Activated CD4-positive, alpha-beta T cell treated with anti-CD3 and anti-CD28 coated beads, Interleukin-2, amount 50 U/mL, for 16 hours (primary cell): ENCODE measurements at places on chromosomes 5 and 9.

DNA sequence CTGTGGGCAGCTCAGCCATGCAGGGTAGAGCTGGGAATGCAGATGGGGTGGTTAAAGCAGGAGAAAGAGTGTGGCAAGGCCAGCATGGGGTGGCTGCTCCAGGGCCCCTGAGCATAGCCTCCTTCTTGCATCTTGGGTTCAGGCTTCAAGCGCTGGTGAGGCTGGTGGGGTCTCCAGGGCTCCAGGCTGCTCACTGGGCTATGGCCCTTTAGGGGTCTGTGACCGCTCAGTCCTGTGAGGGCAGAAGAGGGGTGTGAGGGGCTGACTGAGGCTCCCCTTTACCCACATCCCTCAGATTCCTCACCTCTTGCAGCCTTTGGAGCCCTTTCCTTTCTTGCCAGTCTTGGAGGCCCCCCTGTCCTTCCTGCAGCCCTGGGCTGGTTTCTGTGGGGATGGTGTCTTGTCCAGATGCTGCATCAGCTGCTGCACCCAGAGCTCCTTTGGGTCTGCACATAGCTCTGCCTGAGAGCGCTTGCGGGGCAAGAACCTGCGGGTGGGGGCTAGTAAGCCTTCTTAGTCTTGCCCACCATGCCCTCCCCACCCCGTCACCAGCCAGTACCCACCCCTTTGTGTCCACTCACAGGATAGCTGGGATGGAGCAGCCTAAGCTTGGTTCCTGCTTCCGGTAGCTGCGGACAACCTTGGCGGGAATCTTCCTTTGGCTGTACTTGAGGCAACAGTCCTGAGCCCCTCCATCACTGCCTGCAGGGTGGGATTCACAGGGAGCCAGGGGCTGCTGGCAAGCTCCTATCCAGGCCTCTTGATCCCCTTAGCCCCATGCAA lies 549 bp downstream of the CCL21 start:
- DNase-seq, result no peak

- no peak for DNase-seq
Observed at GRCh38 chr9:100112677-100113336, 13.8 kb downstream of the INVS start.

- no peak for DNase-seq
Observed at GRCh38 chr9:25212361-25212760, 465.9 kb downstream of the TUSC1 start.

DNA sequence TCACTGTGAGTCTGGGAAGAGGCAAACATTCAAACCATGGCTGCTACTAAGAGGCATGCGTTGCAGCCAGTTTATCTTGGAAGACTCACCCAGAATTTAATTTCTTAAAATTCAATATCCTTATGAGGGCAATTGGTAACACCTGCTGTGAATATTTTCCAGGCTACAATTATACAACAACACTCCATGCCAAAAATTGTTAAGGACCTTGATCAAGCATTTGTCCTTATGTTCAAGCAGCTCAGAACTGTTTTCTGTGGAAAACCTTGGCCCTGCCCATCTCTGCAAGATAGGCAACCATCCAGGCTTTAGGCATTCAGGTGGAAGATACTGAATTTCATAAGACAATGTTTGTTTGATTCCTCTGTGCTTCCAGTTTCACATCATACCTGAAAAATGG lies 327.8 kb downstream of the FBXL7 start:
- no peak for DNase-seq

GRCh38 chr5:122902263-122902662 lies 56.9 kb downstream of the SNX24 start:
- no peak for DNase-seq

DNA sequence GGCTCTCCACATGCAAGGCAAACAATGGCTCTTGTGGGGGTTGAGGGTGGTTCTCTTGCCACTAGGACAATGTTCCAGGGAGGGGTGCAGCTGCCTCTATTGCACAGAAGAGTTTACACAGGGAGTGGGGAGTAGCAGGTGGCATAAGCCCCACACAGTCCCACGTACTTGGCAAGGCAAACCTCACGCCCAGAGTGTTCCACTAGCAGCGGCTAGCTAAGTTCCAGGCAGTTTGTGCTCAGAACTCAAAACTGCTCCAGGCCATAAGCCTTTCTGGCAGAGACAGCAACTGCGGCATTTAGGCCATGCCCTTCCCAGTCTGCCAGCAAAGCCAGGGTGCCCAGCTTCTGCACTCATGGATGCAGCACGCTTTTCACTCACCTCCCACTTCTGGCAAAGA lies 29.0 kb upstream of the BTNL3 start:
- DNase-seq, result no peak

DNA sequence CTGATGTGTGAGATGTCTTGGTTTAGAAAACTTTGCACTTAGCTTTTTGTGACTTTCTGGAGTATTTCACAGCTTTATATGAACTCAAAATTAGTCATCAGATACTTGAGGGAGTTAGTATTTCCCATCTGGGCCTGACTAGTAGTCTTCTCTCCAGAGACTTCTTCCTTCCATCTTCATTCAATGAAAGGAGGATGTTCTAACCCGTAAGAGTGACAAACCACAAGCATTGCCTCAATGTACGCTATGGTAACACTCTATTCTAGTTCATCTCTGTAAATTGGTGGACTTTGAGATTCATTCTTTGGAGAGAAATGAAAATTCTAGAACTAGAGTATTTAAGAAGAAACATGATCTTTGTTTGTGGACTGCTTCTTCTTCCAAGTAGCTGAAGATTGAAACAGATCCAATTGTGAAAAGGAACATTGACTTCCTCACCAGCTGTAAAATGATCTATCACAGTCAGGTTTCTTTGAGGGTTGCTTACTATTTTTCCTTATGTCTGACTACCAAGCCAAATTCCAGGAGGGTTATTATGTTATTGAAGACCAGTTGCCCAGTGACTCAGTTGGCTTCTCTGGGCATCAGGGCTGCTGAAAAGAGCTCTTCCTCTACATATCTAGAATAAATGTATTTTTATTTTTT lies 157.6 kb downstream of the SLC12A2 start:
- DNase-seq, result no peak

DNA sequence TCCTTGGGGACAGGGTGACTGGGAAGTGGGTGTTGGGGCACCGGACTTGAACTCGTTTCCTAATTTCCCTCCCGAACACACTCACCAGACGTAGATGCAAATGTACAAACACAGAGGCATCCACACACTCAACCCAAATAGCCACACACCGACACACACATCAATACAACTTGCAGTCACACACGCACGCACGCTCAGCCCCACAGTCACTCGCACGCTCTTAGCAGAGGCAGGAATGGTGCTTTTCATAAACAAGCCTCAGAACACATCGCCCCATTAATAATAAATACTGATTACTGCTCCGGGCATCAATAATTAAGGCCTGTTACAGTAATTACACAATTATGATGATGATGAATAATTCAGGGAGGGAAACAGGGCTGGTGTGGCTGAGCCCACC lies 5.7 kb downstream of the BARHL1 start:
- DNase-seq, result no peak
